ENCODE measurements at places on chromosomes 4 and X.

- no peak for DNase-seq
Observed at GRCh38 chr4:10225096-10225495, 108.5 kb upstream of the WDR1 start.

DNA sequence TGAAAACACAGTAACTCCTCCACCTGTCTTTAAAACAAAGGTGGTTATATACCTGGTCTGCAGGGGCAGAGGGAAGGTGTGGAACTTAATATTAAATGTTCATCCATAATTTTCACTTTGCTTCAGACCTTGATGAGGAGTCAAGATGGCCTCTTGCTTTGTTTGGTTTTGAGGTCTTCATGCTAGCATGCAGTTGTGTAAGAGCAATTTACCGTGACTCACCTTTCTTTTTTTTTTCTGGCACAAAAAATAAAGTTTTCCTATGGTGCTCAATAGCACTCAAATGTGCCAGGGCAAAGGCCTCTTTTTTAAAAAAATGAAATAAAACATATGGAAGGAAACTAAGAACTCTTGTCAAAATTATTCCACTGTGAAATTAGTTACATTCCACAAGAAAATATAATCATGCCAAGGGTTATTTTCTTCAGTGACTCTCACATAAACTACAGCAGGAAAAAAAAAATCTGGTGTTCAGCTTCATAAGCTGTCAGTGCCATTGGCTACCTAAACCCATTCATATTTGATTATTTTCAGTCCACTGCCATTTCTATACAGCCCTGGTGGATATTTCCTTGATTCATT is 128.2 kb downstream of the SLC7A11 start:
- DNase-seq = no peak

GRCh38 chr4:177413076-177413475 is 29.2 kb downstream of the AGA start:
- DNase-seq = no peak

- DNase-seq = no peak
Observed at GRCh38 chr4:31234901-31235300, 514.7 kb downstream of the PCDH7 start.

DNA sequence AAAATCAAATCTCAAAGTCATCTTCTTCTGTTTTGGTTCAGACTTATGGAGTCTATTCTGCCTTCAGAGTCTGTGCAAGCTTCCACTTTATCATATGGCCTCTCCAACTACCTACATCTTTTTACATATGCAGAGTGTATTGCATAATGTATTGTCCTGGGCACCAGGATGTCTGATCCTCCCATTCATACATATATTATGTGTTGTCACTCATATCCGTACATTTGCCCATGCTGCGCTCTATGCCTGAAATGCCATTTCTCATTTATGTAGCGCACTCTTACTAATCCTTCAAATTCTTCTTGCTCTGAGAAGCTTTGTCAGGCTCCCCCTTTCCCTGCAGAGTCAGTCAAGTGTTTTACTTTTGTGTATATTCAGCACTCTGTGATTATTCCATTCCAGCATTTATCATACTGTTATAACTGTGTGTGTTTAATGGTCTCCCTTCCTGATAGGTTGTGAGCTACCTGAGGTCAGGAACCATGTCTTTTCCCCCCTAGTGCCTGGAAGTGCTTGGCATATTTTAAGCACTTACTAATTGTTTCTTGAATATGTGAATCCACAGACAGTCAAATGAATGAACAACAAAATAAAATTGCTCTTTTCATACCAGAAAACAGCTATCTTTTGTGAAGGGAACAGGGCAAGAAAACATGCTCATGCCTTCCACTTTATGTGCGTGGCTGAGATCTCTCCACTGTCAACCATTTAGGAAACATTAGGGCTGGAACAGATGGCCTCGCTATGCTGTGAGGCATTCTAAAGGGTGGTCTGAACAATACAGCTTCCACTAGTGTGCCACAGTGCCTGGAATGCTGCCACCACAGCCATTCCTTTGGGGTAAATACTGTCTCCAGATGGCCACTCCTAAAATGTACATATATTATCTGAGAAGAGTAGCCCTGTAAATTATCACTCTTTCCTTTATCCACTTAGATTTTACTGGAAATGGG is 81.8 kb downstream of the GLUD2 start:
- DNase-seq = no peak

- no peak for DNase-seq
Observed at GRCh38 chr4:13240066-13240465, 244.1 kb downstream of the RAB28 start.

- DNase-seq = no peak
Observed at GRCh38 chr4:72374159-72374558, 194.9 kb downstream of the ADAMTS3 start.

DNA sequence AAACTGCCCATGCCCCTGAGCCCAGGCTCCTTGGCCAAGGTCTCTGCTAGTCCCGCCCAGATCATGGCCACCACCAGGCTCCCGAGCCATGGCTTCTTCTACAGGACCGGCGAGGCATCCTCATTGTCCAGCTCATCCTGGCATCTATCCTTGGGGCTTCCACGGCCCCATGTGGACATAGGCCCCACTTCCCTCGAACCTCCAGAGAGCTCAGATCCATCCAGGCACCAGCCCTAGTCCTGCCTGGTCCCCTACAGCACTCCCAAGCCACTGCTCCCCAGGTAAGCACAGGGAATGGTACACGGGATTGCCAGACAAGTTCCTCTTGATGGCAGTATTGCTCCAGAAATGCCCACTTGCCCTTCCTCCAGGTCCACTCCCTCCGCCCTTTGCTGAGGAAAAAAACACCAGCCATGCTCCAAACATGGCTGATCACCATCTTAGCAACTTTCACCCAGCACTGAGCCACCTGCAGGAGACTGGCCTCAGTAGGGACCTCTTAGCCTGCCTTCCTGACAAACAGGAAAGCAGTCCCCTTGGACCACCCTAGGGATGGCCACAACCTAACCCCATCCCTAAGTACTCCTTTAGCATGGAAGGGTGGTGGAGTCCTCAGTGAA is 272.1 kb upstream of the AGTR2 start:
- peak; percentile 42 for DNase-seq

DNA sequence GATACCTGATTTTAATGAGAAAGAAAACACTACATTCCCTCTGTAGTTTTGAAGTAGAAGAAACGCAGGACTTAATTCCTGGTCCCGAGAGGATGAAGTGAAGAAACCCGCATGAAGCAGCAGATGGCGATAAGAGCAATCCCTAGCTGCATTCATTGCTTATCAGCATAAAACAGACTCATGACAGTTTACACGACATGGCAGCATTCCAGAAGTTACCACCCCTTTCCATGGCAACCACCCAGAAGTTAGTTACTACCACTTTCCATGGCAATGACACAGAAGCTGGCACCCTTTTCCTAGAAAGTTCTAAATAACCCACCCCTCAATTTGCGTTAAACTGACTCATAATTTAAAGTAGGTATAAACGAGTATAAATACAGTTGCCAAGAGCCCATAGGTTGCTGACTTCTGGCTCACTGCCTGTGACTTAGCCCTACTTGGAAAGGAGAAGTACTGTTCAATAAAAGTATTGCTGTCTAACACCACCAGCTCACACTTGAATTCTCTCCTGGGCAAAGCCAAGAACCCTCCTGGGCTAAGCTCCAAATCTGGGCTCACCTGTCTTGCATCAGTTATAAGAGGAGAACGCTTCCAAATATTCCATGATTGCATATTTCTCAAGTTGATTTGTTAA is 5.5 kb upstream of the XAGE2 start:
- DNase-seq = peak; percentile 0

- DNase-seq = no peak
Observed at GRCh38 chr4:16969696-16970135, 71.3 kb upstream of the LDB2 start.

DNA sequence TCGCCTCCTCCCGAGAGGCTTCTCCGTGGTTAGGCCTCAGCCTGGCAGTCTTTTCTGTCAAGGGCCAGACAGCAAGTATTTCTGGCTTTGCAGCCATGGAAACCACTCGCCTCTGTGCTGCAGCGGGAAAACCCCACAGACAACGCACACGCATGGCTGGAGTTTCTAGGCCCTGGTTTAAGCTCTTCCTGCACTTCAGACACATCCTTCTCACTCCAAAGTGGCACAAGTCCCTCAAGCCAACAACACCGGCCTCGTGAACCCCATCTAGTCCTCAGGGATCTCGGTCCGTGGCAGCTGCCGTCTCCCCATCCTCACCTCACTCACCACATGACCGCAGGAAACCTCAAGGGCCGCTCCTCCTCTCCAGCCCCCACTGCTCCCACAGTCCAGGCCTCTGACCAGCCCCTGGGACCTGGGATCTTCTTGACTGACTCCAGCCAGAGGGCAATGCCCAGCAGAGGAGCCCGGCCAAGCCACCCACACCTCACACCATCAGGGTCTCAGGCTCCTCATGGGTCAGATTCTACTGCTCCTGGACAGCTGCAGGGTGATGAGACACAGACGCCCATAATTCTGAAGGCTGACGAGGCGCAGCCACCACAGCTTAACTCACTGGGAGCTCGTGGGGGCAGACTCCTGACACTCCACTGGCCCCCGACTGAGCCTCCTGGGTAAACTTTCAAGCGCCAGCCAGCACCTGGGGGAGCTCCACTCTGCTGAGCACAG is 21.7 kb downstream of the LETM1 start:
- DNase-seq = no peak

DNA sequence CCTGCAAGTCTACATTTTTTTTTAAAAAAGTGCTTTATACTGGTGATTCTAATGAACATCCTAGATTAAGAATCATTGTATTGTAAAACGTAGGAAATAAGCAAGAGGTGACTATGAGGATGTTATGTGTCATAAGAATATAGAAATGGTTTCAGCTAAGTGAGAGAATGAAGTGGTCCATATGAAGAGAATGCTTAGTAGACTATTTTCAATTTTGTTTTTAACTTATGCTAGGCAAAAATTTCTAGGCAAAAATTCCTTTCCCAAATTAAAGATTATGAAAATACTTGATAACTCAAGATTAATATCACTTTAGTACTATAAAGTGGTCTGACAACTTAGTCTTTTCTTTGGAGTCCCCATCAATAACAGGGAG is 825 bp downstream of the DYNLT3 start:
- DNase-seq = no peak

DNA sequence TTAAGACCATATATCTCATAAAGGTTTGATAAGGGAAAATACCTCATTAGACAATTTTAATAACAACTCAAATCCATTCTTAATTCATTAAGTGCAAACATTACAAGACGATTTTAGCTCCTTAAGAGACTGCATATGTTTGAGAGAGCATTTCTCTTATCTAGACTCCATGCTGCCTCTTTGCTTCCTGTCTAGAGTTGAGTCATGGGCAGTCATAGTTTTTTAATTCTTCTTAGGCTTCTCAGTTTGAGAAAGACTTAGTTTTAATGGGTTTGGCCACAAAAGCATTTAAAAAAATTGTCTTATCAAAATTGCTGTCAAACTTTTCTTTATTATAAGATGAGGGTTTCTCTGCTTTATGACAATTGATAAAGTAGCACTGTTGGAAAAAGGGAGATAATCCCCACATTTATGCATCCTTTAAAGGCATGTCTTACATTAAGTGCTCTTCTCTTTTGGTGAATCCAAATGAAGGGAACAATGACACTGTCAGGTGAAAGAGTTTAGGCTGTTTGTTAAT is 713.4 kb downstream of the PCDH18 start:
- no peak for DNase-seq

Measured in COLO829 (cell line).